ENCODE measurements at places on chromosomes 3 and 15.

DNA sequence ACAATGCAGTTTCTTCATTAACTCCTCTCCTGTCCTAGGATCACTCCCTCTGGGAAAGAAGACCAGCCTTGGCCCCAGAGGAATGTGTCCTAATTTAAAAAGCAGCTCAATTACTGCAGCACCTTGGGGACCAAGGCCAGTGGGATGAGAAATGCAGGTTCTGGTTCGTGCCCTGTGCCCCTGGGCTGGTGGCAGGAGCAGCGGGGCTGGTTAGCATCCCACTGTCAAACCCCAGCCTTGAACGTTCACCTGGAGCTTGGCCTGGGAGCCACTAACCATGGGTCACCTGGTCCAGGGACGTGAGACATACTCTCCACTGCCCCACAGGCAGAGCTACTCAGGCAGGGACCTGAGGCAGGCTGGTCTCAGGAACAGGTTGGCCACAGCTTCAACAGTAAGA is 8.4 kb upstream of the RTP3 start:
- DNase-seq = no peak

GRCh38 chr3:159818399-159818798 is 170.2 kb upstream of the IL12A start:
- DNase-seq = no peak

DNA sequence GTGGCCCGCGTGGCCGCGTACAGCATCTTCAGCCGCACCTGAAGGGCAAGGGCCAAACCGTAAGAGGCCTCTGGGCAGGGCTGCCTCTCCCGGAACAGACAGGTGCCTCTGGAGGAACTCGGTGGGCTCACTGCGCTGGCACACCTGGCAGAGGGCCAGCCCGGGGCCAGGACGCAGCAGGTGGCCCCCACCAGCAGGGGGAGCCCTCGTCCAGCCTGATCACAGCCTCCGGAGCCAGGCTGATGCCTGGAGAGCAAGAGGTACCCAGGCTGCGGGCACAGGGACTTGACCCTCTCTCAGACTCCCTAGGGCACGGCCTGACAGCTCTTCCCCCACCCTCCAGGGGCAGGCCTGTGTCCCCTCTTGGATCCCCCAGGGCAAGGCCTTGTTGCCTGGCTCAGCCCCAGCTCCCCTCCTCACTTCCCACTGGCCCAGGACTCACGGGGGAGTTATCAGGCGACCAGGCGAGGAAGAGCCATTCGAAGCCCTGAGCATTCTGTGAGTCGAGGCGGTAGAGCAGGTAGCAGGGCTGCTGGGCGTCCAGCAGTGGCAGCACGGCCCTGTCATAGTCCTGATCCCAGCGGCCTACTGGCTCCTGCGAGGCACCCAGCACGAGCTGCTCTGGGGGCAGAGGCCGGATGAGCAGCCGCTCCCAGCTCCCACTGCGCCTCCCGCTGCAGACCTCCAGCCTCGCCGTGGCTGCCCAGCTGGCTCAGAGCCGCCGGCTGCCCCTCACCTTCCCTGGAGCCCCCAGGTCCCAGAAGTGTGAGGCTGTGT is 6.2 kb upstream of the TLR9 start:
- no peak for DNase-seq

- no peak for DNase-seq
Observed at GRCh38 chr3:116563351-116563750, 118.1 kb upstream of the LSAMP start.

DNA sequence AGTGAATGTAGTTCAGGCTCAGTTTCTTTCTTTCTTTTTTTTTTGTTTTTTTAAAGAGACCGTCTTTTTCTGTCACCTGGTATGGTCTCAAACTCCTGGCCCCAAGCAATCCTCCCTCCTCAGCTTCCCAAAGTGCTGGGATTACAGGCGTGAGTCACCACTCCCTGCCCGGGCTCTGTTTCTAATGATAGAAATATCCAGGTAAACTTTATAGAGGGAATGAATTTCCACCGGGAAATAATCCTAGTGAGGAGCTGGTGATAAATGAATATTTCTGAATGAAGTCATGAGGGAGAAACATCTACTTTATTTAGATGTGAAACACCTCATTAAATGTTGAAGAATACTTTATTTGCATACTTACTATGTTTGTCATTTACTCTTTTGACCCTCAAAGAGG is 7.2 kb downstream of the RNF13 start:
- no peak for DNase-seq

Data from COLO829 (cell line).